IPS DF 6.9 (cell line): ENCODE measurements at places on chromosomes 2 and 18.

GRCh38 chr2:62505750-62506420, at the start of gene TMEM17:
TMEM17 (minus strand) TSS chr2:62506195; CDS start chr2:62506129, 66 bp downstream.
- no peaks in the 10 kb centered on the region for H3K27me3 ChIP-seq
- peak; percentile 72 for DNase-seq
- H3K27ac ChIP-seq: no peak within 1 kb of the TSS
- H3K4me3 ChIP-seq: peak within 1 kb of the TSS; percentile 91
- H3K4me1 ChIP-seq: peaks cover 2% of the 10 kb centered on the region; the same call in 1 of the 2 replicates
- H3K36me3 ChIP-seq: no peaks in the 10 kb centered on the region

GRCh38 chr2:153474876-153475435, 3.6 kb downstream of the RPRM start:
- H3K4me1 ChIP-seq: peaks cover 2% of the 10 kb centered on the region
- no peaks in the 10 kb centered on the region for H3K36me3 ChIP-seq
- H3K27me3 ChIP-seq: no peaks in the 10 kb centered on the region
- DNase-seq: no peak
- H3K27ac ChIP-seq: no peak overlapping the region

- no peaks in the 10 kb centered on the region for H3K27me3 ChIP-seq
- H3K4me1 ChIP-seq: no peaks in the 10 kb centered on the region
- H3K36me3 ChIP-seq: no peaks in the 10 kb centered on the region; the same call in 1 of the 2 replicates
- H3K4me3 ChIP-seq: no peak overlapping the region
- H3K27ac ChIP-seq: no peak overlapping the region
- DNase-seq: no peak
Observed at GRCh38 chr2:10353931-10354330, 51.2 kb downstream of the HPCAL1 start.

DNA sequence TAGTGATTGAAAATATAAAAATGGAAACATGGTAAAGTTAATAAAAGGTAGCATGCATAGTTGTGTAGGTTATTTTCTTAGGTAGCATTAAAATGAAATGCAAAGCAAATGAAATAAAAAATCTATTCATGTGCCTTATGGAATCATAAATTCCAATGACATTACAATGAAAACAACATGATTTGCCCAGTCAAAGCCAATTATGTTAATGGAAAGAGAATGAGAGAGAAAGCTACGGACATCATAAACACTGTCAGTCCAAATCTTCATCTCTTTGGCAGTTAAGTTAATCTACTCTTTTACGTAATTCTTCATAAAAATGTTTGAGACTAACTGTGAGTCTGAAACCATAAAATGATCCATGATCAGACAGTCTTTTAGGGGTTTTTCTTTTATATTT, 636.7 kb upstream of the SYT4 start:
- no peaks in the 10 kb centered on the region for H3K36me3 ChIP-seq
- no peak for DNase-seq
- H3K27ac ChIP-seq: no peak overlapping the region
- H3K27me3 ChIP-seq: no peaks in the 10 kb centered on the region

DNA sequence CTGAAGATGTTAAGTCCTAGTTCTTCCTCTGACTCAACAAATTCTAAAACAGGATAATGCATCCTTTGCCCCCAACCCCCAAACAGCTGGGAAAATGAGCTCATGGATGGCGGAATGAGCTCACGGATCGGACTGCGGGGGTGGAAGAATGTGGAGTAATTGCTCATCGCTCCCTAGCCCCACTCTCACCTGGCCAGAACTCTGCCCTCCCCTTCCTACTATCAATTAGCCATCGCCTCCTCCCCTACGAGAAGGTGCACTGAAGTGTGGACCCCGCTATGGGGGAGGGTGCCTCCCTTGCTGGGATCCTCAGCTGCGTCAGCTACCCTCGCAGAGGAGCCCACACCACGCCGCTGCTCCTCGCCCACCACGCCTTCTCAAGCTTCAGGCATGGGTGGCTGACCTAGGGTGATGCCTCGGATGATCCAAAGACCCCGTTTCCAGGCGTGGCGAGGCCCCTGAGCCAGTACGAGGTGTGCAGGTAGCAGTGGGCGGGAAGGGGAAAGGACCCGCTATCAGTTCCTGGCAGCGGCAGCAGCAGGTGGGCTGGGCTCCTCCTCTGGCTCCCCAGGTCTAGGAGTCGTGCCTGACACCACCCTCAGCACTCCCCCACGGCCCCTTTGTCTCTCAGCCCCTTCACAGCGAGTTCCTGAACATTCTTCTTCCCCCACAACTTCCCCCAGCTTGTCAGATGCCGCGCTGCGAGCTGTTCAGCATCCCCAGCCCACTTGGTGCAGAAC, 82.1 kb upstream of the POMC start:
- H3K27ac ChIP-seq: no peak overlapping the region
- H3K4me1 ChIP-seq: peaks cover 8% of the 10 kb centered on the region
- no peak for DNase-seq
- H3K36me3 ChIP-seq: peaks cover 26% of the 10 kb centered on the region

- no peaks in the 10 kb centered on the region for H3K27me3 ChIP-seq
- DNase-seq: no peak
- H3K4me1 ChIP-seq: no peaks in the 10 kb centered on the region
Observed at GRCh38 chr2:173053043-173053699, 22.5 kb upstream of the MAP3K20 start.

GRCh38 chr18:63970809-63971205, 926 bp downstream of the SERPINB8 start:
- H3K4me3 ChIP-seq: peak overlapping the region; percentile 53; the same call in 1 of the 2 replicates
- DNase-seq: no peak
- H3K27me3 ChIP-seq: peaks cover 10% of the 10 kb centered on the region; the same call in 1 of the 2 replicates
- H3K36me3 ChIP-seq: no peaks in the 10 kb centered on the region
- H3K27ac ChIP-seq: no peak overlapping the region

DNA sequence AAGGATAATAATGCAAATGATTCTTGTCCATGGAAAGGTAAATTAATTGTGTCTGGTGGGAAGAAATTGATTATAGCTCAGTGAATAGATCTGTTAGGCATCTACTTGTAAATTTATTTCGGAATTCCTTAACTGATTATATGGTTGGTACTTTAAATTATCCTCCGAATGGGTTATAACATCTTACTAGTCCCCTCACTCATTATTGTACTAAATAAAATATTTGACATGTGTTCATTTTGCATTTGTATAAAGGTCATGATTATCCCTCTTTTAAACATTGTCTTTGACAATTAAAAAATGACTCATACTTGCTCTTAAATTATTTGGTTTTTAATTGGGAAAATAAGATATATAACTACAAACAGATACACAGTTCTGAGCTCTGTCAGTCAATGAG, 47.4 kb downstream of the CAVIN2 start:
- no peaks in the 10 kb centered on the region for H3K36me3 ChIP-seq
- no peak for DNase-seq
- H3K27me3 ChIP-seq: no peaks in the 10 kb centered on the region
- H3K4me3 ChIP-seq: no peak overlapping the region
- no peaks in the 10 kb centered on the region for H3K4me1 ChIP-seq

DNA sequence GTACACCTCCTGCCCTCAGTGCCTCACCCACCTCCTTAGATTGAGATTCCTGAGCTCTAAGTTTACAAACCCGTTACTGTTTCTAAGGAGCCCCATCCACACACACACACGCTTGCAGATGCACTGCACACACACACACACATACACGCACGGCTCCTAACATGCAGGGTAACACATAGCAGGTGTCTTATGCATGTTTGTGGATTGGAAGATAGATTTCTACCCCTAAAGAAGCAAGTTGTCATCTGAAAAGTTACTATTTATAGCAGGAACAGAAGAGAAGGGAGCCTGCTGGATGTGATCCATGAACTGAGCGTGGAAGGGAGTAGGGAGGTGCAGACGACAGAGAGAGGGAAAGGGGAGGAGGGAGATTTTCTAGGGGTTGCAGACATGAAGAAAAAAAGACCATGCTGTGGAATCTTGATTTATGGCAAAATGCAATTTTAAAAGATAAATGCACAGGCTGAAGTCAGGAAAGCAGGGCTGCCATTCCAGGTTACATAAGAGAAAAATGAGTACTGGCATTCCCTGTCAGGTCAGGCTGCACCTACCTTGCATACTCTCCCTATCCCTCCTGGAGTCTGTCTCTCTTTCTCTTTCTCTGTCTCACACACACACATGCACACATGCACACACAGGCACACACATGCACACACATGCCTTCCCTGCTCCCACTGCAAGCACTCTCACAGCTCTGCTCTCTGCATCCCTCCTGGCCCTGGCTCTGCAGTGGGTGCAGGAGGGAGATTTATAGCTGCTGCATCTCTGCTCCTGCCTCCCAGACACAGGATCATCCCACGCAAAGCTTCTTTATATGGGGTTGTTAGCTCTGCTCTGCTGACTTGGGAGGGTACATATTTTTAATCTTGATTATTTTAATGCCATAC, 192.6 kb upstream of the MYT1L start:
- no peak overlapping the region for H3K27ac ChIP-seq
- H3K36me3 ChIP-seq: no peaks in the 10 kb centered on the region
- DNase-seq: no peak
- no peak overlapping the region for H3K4me3 ChIP-seq

DNA sequence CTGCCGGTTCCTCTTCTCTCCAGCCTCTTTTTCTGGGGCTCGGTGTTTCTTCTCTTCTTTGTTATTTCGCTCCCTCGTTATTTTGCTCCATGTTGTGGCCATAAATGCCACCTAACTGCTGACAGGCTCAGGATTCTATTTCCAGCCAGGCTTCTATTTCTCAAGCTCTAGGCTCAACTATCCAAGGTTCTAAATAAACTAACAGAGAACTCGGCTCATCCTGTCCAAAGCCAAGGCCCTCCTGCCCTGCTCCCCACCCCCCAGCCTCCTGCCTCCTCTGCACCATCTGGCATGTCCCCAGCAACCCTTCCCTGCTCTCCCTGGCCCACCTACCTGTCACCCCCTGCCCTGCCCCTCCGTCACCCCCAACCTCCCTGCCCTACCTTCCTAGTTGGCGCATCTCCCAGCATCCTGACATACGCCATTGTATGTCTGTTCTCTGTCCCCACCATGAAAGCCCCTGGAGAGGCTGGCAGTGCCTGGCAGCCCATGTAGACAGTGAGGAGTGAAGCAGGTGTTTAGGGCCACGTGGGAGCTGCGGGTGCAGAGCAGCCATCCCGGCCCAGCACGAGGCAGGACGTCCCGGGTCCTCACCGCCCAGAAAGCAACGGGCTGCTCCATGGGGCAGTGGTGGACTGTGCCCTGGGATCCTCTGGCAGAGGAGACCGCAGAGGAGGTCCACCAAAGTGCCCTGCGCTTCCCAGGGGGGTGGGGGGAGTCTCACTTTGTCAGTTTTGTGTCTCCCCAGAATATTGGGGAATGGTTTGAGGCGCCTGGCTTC, 186.9 kb downstream of the TWIST2 start:
- H3K4me3 ChIP-seq: no peak overlapping the region
- no peaks in the 10 kb centered on the region; the same call in 1 of the 2 replicates for H3K36me3 ChIP-seq
- H3K27me3 ChIP-seq: no peaks in the 10 kb centered on the region
- H3K27ac ChIP-seq: no peak overlapping the region
- no peaks in the 10 kb centered on the region; the same call in 1 of the 2 replicates for H3K4me1 ChIP-seq

GRCh38 chr2:64063924-64064331, 44.7 kb upstream of the VPS54 start:
- no peak for DNase-seq
- H3K27ac ChIP-seq: no peak overlapping the region
- no peaks in the 10 kb centered on the region for H3K27me3 ChIP-seq

GRCh38 chr2:20211860-20212458, 13.0 kb downstream of the SDC1 start:
- H3K27me3 ChIP-seq: no peaks in the 10 kb centered on the region
- peaks cover 2% of the 10 kb centered on the region; the same call in 1 of the 2 replicates for H3K36me3 ChIP-seq
- no peak for DNase-seq
- no peak overlapping the region for H3K27ac ChIP-seq
- peaks cover 5% of the 10 kb centered on the region for H3K4me1 ChIP-seq
- H3K4me3 ChIP-seq: no peak overlapping the region

- no peaks in the 10 kb centered on the region for H3K27me3 ChIP-seq
- H3K4me3 ChIP-seq: no peak overlapping the region
- H3K27ac ChIP-seq: no peak overlapping the region
- no peaks in the 10 kb centered on the region; the same call in 1 of the 2 replicates for H3K36me3 ChIP-seq
- DNase-seq: no peak
- peaks cover 21% of the 10 kb centered on the region for H3K4me1 ChIP-seq
Observed at GRCh38 chr2:128305555-128306080, 13.1 kb downstream of the HS6ST1 start.

DNA sequence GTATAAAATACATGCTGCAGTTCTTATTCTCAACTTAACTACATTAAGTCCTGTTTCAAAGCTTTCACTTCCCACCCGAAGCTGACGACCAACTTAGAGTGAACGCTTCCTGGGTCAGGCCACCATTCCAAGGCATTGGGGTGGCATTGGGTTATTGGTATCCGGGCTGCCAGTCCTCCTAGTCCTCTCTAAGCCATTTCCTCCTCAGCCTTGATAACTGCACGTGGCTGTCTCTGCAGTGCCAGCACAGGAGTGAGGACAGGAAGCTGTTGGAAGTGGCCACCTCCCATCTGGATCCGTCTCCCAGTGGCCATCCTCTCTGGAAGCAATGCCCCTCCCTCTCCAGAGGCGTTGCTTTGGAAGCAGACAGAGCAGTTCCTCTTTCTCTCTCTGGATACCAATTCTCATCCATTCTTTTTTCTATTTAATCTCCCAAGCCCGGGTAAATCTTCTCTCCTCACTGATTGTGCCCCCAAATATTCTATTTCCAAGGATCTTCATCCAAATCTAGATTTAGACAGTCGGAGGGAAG, 354.7 kb downstream of the EIPR1 start:
- DNase-seq: no peak
- no peak overlapping the region for H3K4me3 ChIP-seq
- H3K27me3 ChIP-seq: no peaks in the 10 kb centered on the region
- no peak overlapping the region for H3K27ac ChIP-seq
- H3K4me1 ChIP-seq: peaks cover 3% of the 10 kb centered on the region; the same call in 1 of the 2 replicates
- no peaks in the 10 kb centered on the region for H3K36me3 ChIP-seq

DNA sequence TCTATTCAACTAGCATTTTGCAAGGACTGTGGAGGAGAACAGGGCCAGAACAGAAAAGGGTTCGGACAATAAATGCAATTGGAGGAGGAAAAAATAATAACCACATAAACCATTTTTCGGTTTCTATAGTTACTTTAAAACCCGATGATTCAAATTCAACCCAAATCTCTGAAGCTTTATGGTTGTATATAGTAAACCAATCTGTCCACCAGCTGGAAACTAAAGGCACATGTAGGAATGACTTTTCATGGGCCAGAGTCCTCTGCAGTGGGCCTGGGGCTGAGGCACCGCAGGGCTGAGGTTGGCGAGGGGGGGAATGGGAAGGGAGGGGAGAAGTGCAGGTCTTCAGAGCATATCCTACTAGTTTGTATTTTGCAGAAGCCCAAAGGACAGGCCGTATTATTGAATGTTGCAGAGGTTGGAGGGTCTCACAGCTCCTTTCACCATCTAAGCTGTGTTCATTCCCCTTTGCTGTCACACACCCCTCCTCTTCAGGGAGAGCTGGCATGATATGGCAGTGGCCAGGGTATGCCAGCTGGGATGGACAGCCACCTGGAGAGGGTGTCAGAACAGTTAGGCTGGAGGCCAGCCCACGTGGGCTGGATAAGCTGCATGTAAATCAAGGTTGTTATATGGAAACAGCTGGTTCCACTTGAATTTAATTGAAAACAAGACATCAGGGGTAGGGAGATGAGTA, 267.1 kb downstream of the PRKCE start:
- DNase-seq: no peak
- no peak overlapping the region for H3K27ac ChIP-seq
- no peak overlapping the region for H3K4me3 ChIP-seq
- no peaks in the 10 kb centered on the region for H3K36me3 ChIP-seq
- H3K4me1 ChIP-seq: no peaks in the 10 kb centered on the region

GRCh38 chr2:169258045-169258601, 104.2 kb downstream of the LRP2 start:
- no peaks in the 10 kb centered on the region for H3K4me1 ChIP-seq
- DNase-seq: no peak
- no peak overlapping the region for H3K27ac ChIP-seq
- H3K4me3 ChIP-seq: no peak overlapping the region
- no peaks in the 10 kb centered on the region for H3K36me3 ChIP-seq
